Fibroblast of skin of right quadriceps (primary cell): ENCODE measurements at places on chromosomes 12 and 14.
A peak's percentile ranks its signal among the peaks of the same experiment; 100 is the strongest.

- DNase-seq, result no peak
Measured at GRCh38 chr14:55327179-55327578, 56.0 kb downstream of the FBXO34 start.

DNA sequence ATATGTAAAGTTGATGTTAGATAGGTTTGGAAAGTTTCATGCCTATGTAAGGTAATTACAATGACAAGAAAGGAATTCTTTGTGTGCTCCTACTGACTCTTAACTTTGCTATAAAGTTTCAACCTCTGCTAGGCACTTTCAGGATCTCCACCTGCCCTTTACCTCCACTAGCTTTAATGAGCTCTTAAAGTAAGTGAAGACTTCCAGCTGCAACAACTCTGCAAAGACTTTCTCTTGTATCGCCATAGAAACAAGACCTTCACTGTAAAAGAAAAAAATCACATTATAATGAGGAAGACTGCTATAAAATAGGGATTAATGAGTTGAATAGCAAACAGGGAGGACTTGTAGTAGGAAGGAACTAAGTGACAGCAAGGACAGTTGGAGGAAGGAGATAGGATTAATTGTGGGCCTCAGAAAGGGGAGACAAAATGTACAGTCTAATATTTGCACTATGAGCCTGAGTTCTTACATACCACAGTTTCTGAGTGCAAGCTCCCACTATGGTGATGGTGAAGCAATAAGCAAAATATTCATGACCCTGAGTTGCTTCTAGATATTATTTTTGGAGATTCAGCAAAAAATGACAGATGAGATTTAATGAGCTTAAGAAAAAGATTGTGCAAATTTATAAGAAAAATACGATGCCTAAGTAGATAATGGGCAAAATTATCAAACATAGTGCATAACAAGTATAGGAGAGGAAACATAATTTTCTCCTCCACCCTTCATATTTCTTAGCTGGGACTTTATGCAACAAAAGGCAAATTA lies 66.7 kb downstream of the DHRS2 start:
- DNase-seq, result no peak

DNA sequence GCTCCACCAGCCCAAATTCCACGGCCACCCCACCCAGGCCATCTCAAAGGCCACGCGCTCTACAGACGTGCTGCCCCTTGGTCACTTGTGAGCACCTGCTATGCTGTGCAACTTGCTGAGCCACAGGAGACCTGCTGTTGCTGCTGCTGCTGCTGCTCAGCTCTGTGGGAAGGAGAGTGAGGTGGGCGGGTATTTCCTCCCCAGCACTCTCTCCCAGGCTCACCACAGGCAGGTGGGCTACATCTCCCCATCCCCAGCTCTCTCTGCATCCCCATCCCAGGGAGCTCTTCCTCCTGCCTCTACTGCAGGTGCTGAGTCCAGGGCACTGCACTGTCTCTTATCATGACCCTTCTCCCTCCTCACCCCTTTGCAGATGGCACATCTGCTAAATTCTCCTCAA lies 306.9 kb downstream of the BCL11B start:
- DNase-seq, result no peak

DNA sequence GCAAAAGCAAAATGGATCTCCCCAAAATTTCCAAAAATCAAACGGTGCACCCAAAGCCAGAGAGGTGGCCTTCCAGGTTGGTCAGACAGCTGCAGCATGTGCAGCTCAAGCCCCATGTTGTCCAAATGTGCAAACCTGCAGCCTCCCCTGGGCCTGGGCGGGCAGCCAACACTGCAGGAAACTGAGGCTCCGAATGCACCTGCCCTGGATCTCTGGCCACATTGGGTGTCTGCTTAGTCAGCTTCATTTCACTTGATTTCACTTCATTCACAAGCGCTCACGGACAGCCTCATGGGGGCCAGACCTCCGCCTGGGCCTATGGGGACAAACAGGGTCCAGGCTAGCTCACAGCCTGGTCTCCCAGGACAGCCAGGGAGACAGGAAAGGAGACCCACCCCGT lies 59.8 kb downstream of the BCL11B start:
- DNase-seq, result no peak

DNA sequence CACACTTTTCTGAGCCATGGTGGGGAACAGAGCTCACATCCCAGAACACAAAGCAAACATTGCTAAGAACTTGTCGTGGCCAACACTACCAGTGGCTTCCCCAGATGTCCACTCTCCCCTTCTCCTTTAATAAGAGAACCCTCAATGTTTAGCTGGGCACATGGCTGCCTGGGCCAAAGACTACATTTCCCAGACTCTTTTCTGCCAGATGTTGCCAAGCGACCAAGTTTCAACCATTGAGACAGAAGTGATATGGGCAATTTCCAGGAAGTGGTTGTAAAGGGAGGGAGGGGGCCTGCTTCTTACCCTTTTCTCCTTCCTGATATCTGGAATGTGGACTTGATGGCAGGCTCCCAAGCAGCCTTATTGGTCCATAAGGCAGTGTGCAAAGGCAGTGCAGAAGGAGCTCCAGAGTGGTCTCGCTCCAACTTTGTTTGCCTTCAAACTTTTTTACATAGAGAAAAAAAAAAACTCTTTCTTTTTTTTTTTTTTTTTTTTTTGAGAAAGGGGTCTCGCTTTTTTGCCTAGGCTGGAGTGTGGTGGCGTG lies 24.9 kb upstream of the JDP2 start:
- DNase-seq, result no peak

- peak; percentile 11 for DNase-seq
Measured at GRCh38 chr14:94225460-94226378, 51.6 kb downstream of the PPP4R4 start.

- DNase-seq, result peak; percentile 75
Measured at GRCh38 chr14:101004954-101005353, 101.4 kb upstream of the RTL1 start.
